ENCODE measurements at places on chromosomes 12 and 14. TPM values are rescaled to one million over a fixed set of nuclear protein-coding genes. Genes with fewer than 3 reads are reported as not detected.

- DNase-seq: no peak
Measured at GRCh38 chr12:5438671-5439200, 6.8 kb downstream of the NTF3 start.

DNA sequence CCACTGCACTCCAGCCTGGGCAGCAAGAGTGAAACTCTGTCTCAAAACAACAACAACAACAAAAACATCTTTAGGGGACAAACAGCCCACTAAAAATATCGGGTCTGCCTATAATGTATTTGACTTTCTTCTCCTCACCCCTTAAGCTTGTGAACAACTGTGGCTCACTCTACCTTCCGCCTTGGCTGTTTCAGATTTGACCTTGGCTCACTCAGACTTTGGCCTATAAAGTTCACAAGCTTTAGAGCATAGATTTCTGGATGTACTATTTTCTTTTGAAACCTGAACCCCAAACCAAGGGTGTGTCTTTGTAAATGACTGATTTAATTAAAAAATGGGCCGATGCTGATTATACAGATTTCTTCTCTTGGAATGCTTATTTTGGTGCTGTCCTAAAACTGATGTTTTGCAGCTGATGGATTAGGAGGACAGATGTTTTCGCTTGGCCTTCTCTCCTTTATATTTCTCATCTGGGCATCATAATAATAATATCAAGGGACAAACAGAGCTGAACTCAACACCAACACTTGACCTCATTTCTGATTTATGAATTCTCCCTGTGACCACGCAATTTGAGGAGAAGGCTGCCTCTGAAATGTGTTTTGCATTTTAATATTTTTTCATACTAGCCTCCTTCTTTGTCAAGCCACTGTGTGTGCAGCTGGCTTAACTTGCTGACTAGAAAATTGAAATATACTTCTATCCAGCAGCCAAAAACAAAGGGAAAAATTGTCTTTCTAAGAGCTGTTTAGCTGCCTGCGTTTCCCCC lies 40.2 kb upstream of the RASSF3 start:
- DNase-seq: no peak

The GRIP1 gene
- 0.23 TPM for total RNA-seq

- DNase-seq: no peak
Measured at GRCh38 chr14:105602799-105603793, 76.7 kb downstream of the TMEM121 start.

DNA sequence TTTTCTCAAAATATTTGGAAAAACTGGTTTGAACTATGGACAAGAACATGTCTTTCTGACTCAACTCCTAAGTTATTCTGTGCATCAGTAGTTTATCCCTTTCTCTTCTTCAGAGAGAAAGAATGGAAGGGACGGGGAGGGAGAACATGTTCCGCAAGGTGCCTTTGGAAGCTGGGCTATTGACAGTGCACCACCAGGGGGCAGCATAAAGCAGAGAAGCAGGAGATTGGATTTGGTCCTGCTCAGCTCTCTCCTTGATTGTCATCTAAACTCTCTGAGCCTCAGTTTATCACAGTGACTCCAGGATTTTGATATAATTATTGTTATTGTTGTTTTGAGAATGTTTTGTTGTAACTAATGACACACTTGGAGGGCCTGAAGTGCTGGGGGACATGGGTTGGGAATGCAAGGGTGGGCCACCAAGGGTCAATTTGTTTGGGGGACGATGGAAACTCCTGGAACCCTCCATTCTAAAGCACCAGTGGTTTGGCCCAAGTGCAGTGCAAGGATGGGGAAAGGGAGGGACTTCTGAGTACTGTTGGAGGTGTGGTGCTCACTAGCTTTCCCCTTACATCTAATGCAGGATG lies 45.3 kb upstream of the ANO6 start:
- DNase-seq: peak; percentile 84

The RIPK3 gene
- total RNA-seq: 1.5 TPM

DNA sequence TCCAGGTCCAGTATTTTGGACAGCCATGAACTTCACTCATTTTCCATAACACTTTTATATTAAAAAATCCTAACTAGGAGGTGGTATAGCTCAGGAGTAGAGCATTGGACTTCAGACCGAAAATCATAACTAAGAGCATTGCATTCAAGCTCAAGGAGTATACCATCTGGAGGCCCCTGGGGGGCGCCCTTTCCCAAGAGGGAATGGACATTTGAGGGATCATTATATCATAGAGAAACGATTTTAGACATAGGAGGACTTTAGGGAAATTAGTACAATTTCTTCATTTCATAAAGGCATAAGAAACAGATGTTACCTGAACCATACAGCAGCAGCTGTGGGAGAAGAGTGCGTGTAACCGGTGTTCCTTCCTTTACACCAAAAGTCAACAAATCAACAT lies 5.2 kb upstream of the ATG14 start:
- peak; percentile 33 for DNase-seq

- no peak for DNase-seq
Measured at GRCh38 chr14:103442288-103442687, 57.1 kb downstream of the MARK3 start.

- DNase-seq: no peak
Measured at GRCh38 chr14:22379727-22380126, 209.3 kb downstream of the DAD1 start.

DNA sequence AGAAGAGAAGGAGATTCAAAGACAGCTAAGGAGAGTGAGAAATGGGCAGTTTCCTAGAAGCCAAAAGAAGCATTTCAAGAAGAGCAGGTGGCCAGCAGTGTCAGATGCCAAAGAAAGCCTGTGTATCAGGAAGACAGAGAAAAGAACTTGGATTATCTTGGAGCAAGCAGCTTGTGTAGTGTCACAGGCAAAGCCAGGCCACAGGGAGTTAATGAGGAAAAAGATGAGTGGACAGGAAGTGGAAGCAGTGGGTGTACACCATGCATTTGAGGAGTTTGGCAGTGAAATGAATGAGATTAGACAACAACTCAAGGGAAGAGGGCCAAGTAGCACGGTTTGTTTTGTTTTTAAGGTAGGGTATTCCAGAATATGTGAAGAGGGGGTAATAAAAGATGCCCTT lies 5.6 kb upstream of the MYH7 start:
- DNase-seq: no peak

GRCh38 chr12:124506145-124506831 lies 61.1 kb downstream of the NCOR2 start:
- no peak for DNase-seq

The P2RX2 gene
- not detected for total RNA-seq

GRCh38 chr12:65948320-65949008 lies 124.2 kb downstream of the HMGA2 start:
- no peak for DNase-seq

The LRRC10 gene
- total RNA-seq: not detected

The GALNT16 gene
- total RNA-seq: 3.2 TPM

GRCh38 chr12:80670214-80670613 lies 37.2 kb upstream of the MYF6 start:
- DNase-seq: no peak

GRCh38 chr14:93231129-93231979 lies 24.3 kb downstream of the UBR7 start:
- peak; percentile 29 for DNase-seq

The RASSF3 gene
- total RNA-seq: 25.7 TPM

The EMP1 gene
- 6.6 TPM for total RNA-seq

The OR4N2 gene
- total RNA-seq: not detected

The KANSL2 gene
- total RNA-seq: 67.2 TPM

GRCh38 chr14:35285168-35286002 lies 6.8 kb upstream of the PSMA6 start:
- DNase-seq: no peak

The GLIPR1L1 gene
- not detected for total RNA-seq

DNA sequence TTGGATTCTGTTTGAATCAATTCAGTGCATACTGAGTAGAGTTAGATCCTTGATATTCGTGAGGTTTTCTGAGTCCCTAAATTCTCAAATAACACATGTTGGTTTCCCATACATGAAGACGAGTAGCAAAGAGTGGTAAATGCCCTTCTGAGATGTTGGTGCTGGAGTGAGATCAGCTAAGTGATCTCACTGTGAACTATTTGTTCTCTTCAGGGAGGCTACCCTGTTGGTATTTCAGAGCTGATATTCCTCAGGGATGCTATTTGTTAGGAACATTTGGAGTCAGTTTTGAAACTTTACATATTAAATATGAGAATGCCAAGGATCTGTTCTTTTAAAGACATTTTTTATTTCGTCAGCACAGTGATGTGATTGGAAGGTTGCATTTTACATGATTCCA lies 54.7 kb downstream of the SUSD6 start:
- DNase-seq: no peak

The RPL10L gene
- not detected for total RNA-seq

The SRRM4 gene
- not detected for total RNA-seq

GRCh38 chr14:36514278-36515104 lies 5.5 kb downstream of the NKX2-1 start:
- no peak for DNase-seq

DNA sequence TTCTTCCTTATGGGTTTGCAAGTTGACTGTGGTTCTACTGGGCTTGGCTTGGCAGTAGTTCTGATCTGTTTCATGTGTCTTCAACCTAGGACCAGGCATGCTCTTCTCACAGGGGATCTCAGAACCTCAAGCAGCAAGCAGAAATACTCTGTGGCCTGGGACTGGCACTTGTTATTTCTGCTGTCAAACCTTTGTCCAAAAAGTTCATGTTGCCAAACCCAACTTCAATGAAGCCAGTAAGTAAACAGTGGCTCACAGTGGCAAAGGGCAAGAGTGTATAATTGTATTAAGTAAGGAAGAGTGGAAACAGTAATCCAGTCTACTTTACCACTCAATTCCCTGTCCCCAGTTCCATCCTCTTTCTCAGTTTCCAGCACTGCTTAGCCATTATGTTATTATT lies 15.7 kb upstream of the HMGA2 start:
- DNase-seq: no peak

The OR6S1 gene
- total RNA-seq: not detected

The TTC6 gene
- 19.4 TPM for total RNA-seq

- peak; percentile 65 for DNase-seq
Measured at GRCh38 chr12:96516472-96517430, 27.4 kb downstream of the CFAP54 start.

GRCh38 chr14:44896275-44897040 lies 65.3 kb downstream of the KLHL28 start:
- no peak for DNase-seq

DNA sequence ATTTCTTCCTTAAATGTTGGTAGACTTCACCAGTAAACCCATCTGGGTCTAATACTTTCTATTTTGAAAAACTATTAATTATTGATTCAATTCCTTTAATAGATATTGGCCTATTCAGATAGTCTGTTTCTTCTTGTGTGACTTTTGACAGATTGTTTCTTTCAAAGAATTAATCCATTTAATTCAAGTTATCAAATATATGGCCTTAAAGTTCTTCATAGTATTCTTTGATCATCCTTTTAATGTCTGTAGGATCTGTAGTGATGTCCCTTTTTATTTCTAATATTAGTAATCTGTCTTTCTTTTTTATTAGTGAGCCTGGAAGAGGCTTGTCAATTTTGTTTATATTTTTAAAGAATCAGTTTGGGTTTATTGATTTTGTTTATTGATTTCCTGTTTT lies 190.0 kb downstream of the SLC38A4 start:
- DNase-seq: no peak

DNA sequence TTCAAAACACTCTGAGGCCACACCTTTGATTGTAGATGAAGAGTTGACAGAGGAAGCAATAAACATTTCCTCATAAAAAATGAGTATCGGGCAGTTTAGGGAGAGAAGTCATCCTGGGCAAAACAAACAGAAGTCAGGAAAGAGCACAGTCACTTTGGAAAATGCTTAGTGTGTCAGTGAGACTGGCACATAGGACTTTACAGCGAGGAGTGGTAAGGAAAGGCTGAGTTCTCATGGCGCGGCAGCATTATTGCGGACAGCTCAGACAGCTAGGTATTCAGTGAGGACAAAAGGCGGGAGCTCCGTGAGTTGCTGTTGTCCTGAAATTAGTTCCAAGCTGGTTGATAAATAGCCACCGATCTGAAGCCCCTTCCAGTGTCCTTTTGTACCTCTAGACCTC lies 229.9 kb downstream of the SNAPC1 start:
- no peak for DNase-seq

- DNase-seq: no peak
Measured at GRCh38 chr12:106369624-106370346, 12.2 kb downstream of the POLR3B start.

DNA sequence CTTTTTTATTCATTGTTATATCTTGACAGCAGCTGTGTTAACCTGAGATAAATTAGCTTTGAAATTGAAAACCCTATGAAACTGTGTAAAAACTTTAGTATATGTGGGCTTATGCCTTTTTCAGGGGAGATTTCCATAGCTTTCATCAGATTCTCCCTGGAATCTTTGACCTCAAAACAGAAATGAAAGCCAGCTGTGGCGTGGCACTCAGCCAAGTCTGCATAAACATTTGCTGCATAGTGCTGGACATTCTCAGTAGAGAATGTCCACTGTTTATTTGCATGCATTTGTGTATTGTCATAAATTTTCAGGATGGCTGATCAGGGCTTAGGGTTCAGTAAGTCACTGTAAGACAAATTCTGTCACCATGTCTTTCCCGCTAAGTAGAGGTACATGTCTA lies 115.3 kb upstream of the NAP1L1 start:
- DNase-seq: no peak

GRCh38 chr14:58866391-58866790 lies 228.6 kb downstream of the DACT1 start:
- peak; percentile 8 for DNase-seq

DNA sequence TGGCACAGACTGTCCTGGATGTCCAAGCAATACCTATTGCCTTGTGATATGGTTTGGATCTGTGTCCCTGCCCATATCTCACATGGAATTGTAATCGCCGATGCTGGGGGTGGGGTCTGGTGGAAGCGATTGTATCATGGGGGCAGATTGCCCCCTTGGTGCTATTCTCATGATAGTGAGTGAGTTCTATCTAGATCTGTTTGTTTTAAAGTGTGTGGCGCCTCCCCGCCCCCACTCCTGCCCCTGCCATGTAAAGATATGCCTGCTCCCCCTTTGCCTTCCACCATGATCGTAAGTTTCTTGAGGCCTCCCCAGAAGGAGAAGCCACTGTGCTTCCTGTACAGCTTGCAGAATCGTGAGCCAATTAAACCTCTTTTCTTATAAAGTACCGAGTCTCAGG lies 16.8 kb upstream of the LRRC10 start:
- DNase-seq: no peak

GRCh38 chr14:86779416-86779815 lies 1213.6 kb downstream of the GALC start:
- DNase-seq: no peak

The OAS2 gene
- 0.25 TPM for total RNA-seq

The STON2 gene
- 37.1 TPM for total RNA-seq

- DNase-seq: no peak
Measured at GRCh38 chr12:106226884-106227640, 20.8 kb downstream of the CKAP4 start.

- peak; percentile 13 for DNase-seq
Measured at GRCh38 chr14:101233021-101233366, 328.3 kb upstream of the DIO3 start.

GRCh38 chr14:67416810-67417209 lies 4.8 kb upstream of the PLEK2 start:
- DNase-seq: no peak

GRCh38 chr12:124147575-124147974 lies 147.3 kb upstream of the RFLNA start:
- DNase-seq: no peak

- DNase-seq: no peak
Measured at GRCh38 chr12:115791331-115791730, 486.2 kb downstream of the MED13L start.
